ENCODE measurements at places on chromosomes 2 and 18. TPM values are rescaled to one million over a fixed set of nuclear protein-coding genes. Genes with fewer than 3 reads are reported as not detected.

ADGRF3 gene
- total RNA-seq: 5.7 TPM

MITD1 gene
- total RNA-seq: 68.8 TPM

- H3K4me1 ChIP-seq: no peaks in the 10 kb centered on the region
- no peak for DNase-seq
- no peaks in the 10 kb centered on the region for H3K36me3 ChIP-seq
These were observed 13.9 kb upstream of the PROM2 start for GRCh38 chr2:95260028-95261023.

DNA sequence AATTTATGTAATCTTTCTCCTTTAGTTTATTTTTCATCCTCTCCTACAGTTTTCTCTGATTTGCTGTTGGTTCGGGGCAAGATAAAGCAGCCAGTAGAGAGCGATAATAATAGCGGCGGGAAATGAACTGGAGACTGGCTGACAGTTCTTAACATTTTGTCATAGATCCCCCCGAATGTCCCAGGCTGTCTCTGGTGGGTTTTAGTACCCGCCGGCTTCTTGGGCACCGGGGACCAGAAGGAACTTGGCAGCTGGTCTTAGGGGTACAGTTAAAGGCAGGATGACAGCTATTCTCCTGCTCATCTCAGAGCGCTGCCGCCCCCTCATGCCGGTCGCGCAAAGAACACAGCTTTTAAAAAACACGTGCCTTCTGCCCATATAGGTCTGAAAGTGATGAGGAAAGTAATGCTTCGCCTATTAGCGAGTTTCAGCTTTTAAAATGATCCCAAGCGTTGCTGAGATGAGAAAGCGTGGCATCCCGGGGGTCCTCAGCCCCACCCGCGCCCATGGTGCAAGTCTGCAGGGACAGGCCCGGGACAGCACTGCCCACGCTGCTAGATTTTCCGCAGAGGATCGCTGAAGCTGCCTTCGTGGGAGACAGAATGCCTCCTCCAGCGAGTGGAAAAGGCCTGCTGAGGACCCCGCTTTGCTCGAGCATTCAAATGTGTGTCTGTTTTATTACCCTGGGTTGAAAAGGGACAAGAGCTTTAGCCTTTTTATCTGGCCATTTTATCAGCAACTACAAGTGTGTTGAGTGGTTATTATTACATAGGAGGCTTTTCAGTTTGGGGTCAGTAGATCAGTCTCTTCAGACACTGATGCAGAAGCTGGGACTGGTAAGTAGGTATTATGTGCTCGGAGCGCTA, 3.8 kb downstream of the ONECUT2 start:
- peaks cover 25% of the 10 kb centered on the region for H3K4me1 ChIP-seq
- peaks cover 87% of the 10 kb centered on the region for H3K27me3 ChIP-seq
- peaks cover 2% of the 10 kb centered on the region for H3K36me3 ChIP-seq
- H3K4me3 ChIP-seq: peak overlapping the region; percentile 33
- H3K27ac ChIP-seq: peak overlapping the region; percentile 48
- no peak for DNase-seq

GRCh38 chr18:12571630-12572029, 86.3 kb downstream of the SPIRE1 start:
- H3K27ac ChIP-seq: no peak overlapping the region
- no peak for DNase-seq
- H3K4me3 ChIP-seq: no peak overlapping the region
- H3K27me3 ChIP-seq: peaks cover 3% of the 10 kb centered on the region
- no peaks in the 10 kb centered on the region for H3K36me3 ChIP-seq

DNA sequence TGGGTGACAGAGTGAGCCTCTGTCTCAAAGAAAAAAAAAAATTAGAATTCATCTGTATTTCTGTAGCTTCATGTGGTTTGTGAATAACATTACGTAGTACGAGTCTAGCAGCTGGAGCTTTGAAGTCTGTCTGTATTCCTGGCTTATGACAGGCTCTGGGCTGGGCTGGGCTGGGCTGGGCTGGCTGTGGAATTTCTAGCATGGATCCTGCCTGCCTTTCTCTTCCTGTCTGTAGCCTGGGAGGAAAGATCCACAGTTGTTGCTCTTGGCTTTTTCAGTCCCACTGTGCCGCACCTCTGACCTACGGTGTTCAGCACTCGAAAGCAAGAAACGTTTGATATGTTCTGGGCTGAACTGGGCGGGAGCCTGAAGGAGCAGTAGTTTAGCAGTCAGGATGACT, 55.4 kb downstream of the BOLA3 start:
- no peak overlapping the region for H3K27ac ChIP-seq
- H3K4me1 ChIP-seq: no peaks in the 10 kb centered on the region
- DNase-seq: no peak
- no peaks in the 10 kb centered on the region for H3K27me3 ChIP-seq
- H3K36me3 ChIP-seq: peaks cover 11% of the 10 kb centered on the region

DNA sequence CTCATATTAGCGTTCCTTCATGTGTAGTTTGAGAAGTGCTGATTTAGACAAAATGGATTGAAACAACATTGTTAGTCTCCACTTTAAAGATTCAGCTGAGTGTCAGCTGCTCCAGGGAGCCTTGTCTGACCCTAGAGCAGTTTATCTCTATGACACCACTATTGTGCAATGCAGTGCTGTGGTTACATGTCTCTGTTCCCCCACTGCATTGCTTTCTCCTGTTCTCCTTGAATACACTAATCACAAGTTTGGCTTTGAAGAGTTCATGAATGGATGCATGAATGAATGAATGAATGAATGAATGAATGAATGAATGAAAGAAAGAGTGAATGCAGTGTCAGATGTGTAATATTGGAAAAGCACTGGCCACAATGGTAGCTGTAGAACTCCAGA, 38.3 kb downstream of the GCG start:
- H3K4me3 ChIP-seq: no peak overlapping the region
- H3K27me3 ChIP-seq: no peaks in the 10 kb centered on the region
- peaks cover 22% of the 10 kb centered on the region for H3K36me3 ChIP-seq
- peaks cover 12% of the 10 kb centered on the region for H3K4me1 ChIP-seq
- no peak for DNase-seq

- no peaks in the 10 kb centered on the region for H3K27me3 ChIP-seq
- no peaks in the 10 kb centered on the region for H3K4me1 ChIP-seq
- no peak overlapping the region for H3K27ac ChIP-seq
- H3K36me3 ChIP-seq: no peaks in the 10 kb centered on the region
- H3K4me3 ChIP-seq: no peak overlapping the region
These were observed 298.8 kb upstream of the DSEL start for GRCh38 chr18:67815280-67815679.

- no peaks in the 10 kb centered on the region for H3K27me3 ChIP-seq
- no peak overlapping the region for H3K4me3 ChIP-seq
- no peak overlapping the region for H3K27ac ChIP-seq
- DNase-seq: no peak
- peaks cover 5% of the 10 kb centered on the region for H3K36me3 ChIP-seq
- H3K4me1 ChIP-seq: peaks cover 10% of the 10 kb centered on the region
These were observed 38.4 kb downstream of the ZAP70 start for GRCh38 chr2:97751752-97752151.

DNA sequence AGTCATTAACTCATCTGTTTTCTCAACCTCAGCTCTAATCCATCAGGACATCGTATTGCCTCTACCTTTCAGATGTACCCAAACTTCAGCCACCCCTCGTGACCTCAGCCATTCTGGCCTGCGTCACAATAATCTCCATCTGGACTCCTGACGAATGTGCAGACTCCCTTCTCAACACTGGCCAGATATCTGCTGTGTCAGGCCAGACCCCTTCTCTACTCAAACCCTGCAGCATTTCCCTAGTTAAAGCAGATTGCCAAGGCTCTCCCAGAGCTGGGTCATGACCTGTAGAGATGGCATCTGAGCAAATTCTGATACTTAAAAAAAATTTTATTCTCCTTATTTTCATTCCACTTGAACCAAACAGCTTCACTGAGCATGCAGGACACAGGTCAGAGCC, 69.5 kb upstream of the TMEM18 start:
- peaks cover 3% of the 10 kb centered on the region for H3K4me1 ChIP-seq
- peaks cover 30% of the 10 kb centered on the region for H3K27me3 ChIP-seq
- no peak for DNase-seq
- no peaks in the 10 kb centered on the region for H3K36me3 ChIP-seq
- H3K4me3 ChIP-seq: no peak overlapping the region

GRCh38 chr18:66438711-66439536, 165.0 kb downstream of the CDH19 start:
- no peak overlapping the region for H3K27ac ChIP-seq
- no peak overlapping the region for H3K4me3 ChIP-seq
- H3K36me3 ChIP-seq: no peaks in the 10 kb centered on the region
- H3K4me1 ChIP-seq: no peaks in the 10 kb centered on the region
- no peaks in the 10 kb centered on the region for H3K27me3 ChIP-seq
- no peak for DNase-seq

GRCh38 chr2:37721201-37721560, 49.7 kb upstream of the CDC42EP3 start:
- no peak overlapping the region for H3K27ac ChIP-seq
- no peak overlapping the region for H3K4me3 ChIP-seq
- no peaks in the 10 kb centered on the region for H3K27me3 ChIP-seq
